ENCODE measurements at places on chromosomes 6 and 20.

DNA sequence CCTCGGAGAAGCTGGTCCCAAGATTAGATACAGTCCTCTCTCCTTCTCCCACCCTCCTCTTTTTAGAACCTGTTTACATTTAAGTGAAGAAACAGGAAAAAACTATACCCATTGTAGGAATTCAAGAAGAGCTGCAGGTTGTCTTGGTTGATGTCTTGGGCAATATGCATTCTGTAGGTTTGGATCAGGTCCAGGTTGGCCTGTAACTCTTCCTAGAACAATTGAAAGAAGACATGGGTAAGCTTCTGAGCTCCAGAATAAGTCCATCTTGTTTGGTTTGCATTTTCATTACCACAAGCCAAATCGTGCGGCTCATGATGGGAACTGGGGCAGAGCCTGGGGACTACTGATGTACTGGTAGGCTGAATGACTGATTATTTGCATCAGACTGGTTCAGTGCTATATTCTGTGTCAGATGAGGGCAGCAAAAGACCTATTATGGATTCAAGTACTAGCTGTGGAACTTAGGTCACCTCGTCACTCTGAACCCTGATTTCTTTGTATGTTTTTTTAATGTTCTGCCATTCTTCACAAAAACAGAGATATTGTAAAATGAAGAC is 20.3 kb upstream of the SLA2 start:
- DNase-seq: no peak

DNA sequence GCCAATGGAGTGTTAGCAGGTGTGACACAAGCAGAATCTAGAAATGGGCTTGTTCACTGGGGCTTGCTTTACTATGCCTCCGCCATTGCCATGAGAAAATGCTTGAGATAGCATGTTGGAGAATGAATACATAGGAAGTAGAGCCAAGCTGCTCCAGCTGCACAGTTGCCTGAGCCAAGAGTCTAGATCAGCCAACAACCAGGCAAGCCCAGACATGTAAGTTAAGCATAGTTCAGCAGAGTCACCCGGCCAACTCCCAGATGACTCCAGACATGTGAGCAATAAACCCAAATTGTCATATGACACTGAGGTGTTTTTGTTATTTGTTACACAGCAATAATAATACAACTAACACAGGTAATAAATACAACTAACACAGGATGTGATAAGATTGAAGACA is 167.9 kb downstream of the HAO1 start:
- DNase-seq: no peak

DNA sequence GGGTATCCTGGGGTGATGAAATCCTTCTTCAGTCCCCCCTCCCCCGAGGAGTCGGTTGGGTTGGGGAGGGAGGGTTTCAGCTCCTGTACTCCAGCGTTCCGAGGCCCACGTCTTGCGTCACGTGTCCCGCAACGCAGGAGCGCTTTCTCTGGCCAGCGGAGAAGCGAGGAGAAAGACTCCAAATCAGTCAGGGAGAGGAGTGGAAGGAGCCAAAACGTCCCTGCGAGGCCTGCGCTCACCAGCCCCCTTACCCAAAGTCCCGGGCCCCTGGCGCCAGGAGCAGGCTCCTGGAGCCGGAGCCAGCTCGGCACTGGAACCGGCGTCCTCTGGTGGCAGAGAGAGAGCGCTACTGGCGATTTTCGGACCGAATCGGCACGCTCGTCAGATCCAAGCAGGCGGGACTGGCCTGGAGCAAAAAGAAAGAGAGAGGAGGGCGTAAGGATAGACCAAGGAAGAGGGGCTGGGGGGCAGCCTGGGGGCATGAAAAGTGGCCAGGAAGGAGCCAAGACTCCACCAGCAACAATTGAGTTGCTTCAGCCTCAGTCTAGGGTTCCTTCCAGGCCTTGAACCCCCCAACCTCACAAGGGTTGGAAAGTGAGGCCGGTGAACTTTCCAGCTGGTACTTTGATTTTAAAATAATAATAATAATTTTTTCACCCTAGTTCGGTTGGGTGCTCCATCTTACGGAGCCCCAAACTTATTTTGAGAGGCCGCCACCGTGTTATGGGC is at the start of gene GNAS:
GNAS (plus strand) TSS at position 174 of the 729 bp plus-strand sequence.
- DNase-seq: no peak

- no peak for DNase-seq
Observed at GRCh38 chr6:71544028-71544427, 255.4 kb downstream of the OGFRL1 start.

DNA sequence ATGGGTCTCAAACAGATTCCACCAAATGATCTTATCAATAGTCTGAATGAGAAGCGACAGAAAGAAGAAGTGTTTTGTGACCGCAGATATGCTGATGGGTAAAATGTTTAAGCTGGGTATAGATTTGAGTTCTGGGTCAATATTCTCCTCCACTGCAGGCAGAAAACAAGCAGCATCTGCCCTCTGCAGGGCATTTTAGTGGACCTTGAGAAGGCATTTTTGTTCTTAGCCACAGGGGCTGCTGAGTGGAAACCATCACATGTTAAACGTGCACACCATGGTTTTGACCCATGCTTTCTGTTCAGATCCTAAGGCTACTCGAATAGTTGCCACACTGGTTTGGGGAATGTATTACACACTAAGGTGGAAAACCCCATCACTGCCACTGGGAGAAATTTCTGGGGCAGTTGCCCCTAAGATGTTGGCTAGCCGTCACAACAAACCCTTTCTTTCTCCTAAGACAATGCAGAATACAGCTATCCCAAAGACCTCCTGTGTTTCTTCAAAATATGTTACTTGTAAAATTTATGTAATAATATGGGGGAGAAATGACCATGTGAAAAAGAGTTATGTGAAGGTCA is 5.5 kb downstream of the POU3F2 start:
- DNase-seq: no peak

DNA sequence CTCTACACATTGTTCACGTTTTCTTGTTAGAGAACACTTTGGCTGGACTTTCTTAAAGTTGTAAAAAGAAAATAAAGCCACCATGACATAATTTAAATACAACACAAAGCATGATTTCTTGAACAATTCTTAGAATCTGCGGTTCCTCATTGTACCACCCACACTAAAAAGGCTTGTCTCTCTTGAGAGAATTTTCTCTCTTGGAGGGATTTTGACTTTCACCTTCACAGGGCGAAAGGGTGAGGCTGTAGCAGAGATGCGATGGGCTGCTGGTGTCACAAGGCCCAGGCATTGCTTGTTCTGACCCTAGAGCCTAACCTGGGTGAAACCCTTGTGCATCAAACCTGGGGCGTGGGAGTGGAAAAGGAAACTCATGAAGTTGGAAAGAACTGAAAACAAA is 122.7 kb upstream of the RIPOR2 start:
- no peak for DNase-seq

GRCh38 chr6:44045672-44046015 is 81.6 kb downstream of the MRPL14 start:
- DNase-seq: no peak

- DNase-seq: no peak
Observed at GRCh38 chr20:19603376-19603750, 154.7 kb upstream of the RIN2 start.

GRCh38 chr20:23019403-23019802 is 15.7 kb upstream of the SSTR4 start:
- no peak for DNase-seq

- DNase-seq: no peak
Observed at GRCh38 chr6:63197741-63198140, 13.5 kb upstream of the FKBP1C start.

DNA sequence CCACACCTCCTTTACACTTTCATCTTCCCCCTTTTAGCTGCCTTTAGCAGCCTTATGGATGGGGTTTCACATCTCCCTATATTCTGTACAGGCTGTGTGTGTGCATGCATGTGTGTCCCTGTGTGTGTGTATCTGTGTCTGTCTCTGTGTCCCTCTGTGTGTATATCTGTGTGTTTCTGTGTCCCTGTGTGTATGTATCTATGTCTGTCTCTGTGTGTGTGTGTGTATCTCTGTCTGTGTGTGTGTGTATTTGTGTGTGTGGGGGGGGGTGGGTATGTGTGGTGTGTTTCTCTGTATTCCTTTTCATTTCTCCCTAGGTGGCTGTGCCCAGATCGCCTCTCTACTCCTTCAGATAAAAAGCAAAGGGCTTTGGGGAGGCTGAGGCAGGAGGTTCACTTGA is 52.2 kb upstream of the CD83 start:
- DNase-seq: no peak

GRCh38 chr6:26607434-26608230 is 10.9 kb downstream of the ABT1 start:
- peak; percentile 53 for DNase-seq

GRCh38 chr6:28632326-28632851 is 106.7 kb downstream of the GPX5 start:
- no peak for DNase-seq

- no peak for DNase-seq
Observed at GRCh38 chr20:1929460-1929859, 34.3 kb downstream of the SIRPA start.

GRCh38 chr6:96837081-96837971 is at the start of gene GPR63:
GPR63 (minus strand) TSS chr6:96837477; CDS start chr6:96799731, 37,746 bp downstream.
- DNase-seq: peak; percentile 43

DNA sequence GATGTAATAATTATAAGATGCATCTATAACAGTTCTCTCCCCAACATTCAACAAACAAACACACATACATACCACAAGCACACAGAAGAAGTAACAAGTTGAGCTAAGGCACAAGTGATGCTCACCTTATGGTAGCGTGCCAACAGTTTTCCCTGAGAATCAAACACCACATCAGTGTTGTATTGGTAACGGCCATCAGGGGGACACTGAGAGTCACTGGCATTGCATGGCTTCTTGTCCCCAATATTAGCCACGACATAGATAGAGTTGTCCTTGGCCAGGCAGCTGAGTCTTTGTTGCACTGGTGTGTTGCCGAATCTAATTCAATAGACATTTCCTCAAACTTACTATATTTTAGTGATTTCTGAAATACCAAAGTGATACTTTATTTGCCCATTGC is 14.8 kb upstream of the VNN1 start:
- DNase-seq: no peak

DNA sequence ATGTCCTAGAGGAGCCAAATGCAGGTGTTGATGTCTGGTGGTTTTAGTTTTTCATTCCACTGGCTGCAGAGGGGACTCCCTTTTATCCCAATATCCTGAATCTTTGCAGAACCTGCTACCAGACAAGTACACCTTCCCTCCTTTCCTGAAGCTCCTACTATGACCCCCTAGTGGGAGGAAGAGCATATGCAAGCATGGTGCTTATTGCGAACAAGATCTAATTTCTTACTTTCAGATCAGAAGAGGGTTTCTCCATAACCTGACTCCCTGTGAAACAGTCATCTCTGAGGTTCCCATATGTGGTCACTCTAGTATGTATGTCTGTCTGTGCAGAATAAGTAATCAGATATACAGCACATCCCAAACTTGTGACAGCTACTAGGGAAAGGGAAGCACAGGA is 277.2 kb downstream of the ARHGAP18 start:
- no peak for DNase-seq

- DNase-seq: no peak
Observed at GRCh38 chr20:53706008-53706465, 112.4 kb upstream of the ZNF217 start.

DNA sequence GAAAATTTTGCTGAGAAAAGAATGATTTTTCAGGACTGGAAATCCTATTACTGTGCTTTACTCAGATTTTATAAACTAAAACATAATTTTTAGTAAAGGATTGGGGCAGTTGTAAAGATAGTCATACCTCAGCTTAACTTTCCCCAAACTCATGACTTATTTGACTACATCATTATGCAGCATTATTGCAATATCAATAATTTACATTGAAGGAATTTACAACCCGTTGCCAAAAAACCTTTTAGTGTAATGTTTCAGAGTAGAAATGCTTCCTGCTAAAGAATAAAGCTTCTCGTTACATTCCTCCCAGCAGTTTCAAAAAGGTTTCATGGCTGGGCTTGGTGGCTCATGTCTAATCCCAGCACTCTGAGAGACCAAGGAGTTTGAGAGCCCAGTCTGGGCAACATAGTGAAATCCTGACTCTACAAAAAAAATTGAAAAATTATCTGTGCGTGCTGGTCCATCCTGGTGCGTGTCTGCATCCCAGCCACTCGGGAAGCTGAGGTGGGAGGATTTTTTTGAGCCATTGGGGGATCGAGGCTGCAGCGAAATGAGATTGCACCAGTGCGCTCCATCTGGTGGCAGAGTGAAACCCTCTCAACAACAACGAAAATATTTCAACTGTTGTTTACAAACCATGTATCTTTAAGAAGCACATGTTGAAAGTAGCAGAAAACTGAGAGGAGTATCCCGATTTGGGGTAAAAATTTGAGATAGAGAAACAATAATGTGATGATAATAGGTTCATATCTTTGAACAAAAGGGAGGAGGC is 4.4 kb downstream of the AMD1 start:
- DNase-seq: no peak

DNA sequence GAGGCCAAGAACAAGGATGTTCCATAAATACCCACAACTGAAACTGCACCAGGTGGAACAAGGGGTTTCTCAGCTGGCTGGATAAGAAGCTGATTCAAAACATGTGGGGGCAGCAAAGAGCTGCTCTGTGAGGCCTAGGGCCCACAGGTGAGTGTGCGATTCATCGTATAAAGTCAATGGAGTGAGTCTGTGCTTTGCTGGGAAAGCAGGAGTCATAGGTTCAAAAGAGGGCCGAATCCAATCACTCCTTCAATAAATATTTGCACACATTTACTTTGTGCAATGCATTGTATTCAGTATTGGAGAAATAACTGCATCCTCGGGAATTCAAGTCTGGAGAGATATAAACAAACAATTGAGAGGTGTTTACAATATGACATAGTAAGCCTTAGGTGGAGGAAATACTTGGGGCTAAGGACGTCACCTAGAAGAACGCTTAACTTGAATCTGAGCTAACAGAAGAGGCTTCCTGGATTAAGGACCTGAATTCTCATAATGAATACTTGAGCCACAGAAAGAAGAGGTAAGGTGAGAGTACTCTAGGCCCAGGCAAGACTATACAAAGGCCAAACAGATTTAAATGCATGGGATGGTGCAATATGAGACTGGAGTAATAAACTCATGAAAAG is 83.7 kb upstream of the TMEM30A start:
- no peak for DNase-seq

DNA sequence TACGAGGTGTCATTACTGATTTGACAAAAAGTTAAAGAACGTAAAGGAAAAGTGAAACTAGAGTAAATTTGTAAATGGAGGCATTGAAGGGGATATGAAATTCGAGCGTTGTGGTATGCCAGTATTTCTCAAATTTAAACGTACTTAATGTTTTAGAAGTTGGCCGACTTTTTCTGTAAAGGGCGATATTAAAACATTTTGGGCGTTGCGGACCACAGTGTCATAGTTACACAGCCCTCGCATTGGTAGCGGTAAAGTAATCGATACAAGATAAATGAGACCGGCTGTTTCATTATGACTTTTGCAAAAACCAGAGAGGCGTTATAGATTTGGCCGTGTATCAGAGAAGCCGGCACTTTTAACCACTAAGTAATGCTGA is 39.6 kb downstream of the OR2B2 start:
- no peak for DNase-seq

GRCh38 chr6:128032042-128032441 is 131.2 kb upstream of the THEMIS start:
- no peak for DNase-seq

DNA sequence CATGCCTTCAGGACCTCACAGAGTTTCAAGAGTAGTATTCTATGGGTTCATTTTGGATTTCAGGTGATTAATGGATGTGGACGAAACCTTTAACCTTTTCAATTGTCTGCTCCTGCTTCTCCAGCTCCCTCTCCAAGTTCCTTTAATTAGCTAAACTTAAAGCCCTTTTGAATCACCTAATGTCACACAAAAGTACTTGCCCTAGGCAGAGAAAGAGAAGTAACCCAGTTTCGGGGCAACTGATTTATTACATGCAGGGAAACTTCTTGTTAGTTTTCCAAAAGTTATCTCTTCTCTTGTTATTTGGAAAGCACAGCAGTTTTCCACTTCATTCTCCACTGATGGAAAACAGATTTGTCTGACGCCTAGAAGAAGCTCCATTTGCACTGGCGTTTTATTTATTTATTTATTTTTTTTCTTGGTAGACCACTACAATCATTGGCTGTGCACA is 407.7 kb upstream of the JARID2 start:
- no peak for DNase-seq

Data from activated gamma-delta T cell treated with Interleukin-2 at 50 U/mL for 16 hours (primary cell).